ENCODE measurements at places on chromosomes 1 and 21.
A peak's percentile ranks its signal among the peaks of the same experiment; 100 is the strongest.

DNA sequence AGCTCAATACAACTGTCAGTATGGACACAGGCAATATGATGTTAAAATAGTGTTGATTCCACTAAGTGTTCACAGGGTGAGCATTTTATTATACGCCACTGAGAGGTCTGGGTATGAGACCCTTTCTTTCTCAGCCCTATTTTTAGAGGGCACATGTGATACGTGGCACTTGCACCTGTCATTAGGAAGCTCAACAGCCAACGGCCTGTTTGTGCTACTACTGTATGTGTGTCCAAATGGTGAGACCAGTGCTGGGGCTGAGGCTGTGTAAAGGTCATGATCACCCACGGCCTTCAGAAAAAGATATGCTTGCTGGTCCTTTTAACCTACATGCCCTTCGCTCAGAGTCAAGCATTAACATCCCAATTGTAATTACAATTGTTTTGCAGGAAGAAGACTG, 176.2 kb downstream of the DUSP10 start:
- no peak for DNase-seq

- DNase-seq, result no peak
Measured at GRCh38 chr1:246320286-246320685, 186.8 kb downstream of the SMYD3 start.

DNA sequence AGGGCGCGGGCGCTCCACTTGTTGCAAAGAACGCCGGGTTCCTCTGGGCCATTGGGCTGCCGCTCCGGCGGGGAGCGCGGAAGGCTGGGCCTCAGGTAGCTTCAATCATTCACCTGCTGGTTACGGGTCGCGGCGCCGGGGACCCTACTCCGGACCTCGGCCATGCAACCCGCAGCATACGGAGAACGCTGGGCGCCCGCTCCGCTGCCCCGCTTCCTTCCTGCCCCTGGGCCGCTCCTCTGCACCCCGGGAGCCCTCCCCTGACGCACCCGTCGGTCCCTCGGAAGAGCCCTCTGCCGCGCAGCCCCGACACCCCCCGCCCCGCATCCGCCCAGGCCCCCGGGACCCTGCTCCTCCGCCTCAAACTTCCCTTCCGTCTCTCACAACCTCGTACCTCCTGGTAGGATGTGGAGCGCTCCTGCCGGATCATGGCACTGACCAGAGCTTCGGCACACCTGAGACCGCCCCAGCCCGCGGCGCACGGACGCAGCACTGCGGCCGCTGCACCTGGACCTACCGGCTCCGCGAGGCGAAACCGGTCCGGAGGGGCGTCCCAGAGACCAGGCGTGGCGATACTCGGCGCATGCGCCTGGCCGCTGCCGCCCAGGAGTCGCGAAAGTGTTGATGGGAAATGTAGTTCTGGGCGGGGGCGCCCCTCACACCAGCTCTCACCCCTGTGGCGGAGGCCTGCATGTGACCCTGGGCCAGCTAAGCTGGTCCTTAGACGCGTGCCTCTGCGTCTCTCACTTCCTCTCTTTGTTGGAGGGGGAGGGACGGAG, at the start of gene PACC1:
TSS of gene PACC1 (minus strand) at position 559 of the 779 bp plus-strand sequence. CDS start at position 430, 129 bp downstream.
- peak; percentile 72 for DNase-seq

GRCh38 chr1:24903955-24904730, 25.9 kb downstream of the RUNX3 start:
- DNase-seq, result no peak

DNA sequence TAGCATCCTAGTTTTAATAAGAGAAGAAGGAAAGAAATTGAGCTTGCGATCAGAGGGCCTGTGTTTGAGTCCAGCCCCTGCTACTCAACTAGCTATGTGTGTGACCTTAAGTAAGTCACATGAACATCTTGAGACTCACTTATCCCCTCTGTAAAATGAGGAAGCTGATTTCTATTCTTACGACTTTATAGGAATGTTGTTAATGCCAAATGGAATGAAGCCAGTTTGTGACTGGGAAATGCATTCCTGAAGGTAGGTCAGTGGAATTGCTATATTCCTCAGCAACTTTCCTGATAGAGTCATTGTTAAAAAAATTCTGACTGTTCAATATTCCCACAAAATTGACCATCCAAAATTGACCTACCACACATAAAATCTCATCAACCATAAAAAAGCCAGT, 14.9 kb downstream of the FASLG start:
- DNase-seq, result no peak

- no peak for DNase-seq
Measured at GRCh38 chr21:43191971-43192370, 23.2 kb downstream of the CRYAA start.

GRCh38 chr1:186681121-186681520, 898 bp upstream of the PTGS2 start:
- no peak for DNase-seq

GRCh38 chr1:239537795-239538194, 151.4 kb downstream of the CHRM3 start:
- DNase-seq, result no peak

- DNase-seq, result no peak
Measured at GRCh38 chr1:35557118-35557610, at the start of gene KIAA0319L. TSS of gene KIAA0319L (minus strand) at chr1:35557403. CDS start at chr1:35554491, 2,912 bp downstream.

- no peak for DNase-seq
Measured at GRCh38 chr1:164723296-164723798, 164.4 kb downstream of the PBX1 start.

DNA sequence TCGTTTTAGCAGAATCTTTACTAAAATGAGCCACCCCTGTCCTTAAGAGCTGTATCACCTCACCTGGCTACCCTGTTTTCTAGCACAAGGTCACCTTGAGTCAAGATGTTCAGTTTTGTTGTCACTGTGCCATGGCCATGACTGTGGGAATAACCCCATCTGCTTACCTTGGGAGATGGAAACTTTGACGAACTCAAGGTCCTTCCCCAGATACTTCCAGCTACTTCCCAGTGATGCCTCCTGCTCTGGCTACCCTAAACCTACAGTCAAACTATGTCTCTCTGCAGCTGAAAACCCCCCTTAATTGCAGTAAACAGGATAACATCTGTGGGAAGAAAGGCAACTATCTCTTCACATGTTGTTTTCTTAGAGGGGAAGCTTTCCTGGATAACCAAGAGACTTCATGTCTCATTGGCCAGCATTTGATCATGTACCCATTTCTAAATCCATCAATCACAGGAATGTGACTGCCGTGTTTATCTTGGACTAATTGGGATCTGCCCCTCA, 89.5 kb upstream of the C1orf21 start:
- no peak for DNase-seq

GRCh38 chr1:150663321-150663720, 33.6 kb downstream of the GOLPH3L start:
- DNase-seq, result no peak

DNA sequence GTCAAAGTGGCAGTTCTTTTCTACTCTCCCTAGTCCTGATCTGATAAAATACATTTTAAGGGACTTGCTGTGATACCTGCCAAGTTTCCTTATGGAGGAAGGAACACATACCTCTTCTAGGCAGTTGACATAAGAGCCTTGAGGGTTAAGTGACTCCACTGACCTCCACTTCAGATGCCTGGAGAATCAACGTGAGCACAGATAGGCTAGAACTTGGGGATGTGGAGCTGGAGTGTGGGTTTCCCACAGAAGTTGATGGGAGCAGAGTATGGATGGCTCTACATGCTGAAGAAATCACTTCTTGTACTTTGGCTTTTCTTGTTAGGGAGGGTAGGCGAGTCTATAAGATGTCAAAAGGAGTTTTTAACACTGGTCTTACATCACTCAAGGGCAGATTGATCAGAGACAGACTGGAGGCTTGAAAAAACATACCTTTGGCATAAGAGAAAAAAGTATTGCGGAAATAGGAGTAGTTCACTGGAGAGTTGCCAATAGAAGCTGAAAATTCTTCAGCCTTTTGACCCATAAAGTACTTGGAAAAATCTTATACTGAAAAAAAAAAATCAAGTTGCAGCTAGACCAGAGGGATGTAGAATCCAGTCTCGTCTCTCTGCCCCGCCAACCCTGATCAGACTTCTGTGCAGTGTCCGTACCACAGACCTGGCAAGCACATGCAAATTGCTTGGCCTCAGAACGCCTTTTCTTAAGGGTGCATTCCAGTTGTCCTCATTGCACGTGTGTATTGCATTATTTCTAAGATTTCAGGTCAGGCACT, 5.5 kb downstream of the RHOU start:
- DNase-seq, result no peak

DNA sequence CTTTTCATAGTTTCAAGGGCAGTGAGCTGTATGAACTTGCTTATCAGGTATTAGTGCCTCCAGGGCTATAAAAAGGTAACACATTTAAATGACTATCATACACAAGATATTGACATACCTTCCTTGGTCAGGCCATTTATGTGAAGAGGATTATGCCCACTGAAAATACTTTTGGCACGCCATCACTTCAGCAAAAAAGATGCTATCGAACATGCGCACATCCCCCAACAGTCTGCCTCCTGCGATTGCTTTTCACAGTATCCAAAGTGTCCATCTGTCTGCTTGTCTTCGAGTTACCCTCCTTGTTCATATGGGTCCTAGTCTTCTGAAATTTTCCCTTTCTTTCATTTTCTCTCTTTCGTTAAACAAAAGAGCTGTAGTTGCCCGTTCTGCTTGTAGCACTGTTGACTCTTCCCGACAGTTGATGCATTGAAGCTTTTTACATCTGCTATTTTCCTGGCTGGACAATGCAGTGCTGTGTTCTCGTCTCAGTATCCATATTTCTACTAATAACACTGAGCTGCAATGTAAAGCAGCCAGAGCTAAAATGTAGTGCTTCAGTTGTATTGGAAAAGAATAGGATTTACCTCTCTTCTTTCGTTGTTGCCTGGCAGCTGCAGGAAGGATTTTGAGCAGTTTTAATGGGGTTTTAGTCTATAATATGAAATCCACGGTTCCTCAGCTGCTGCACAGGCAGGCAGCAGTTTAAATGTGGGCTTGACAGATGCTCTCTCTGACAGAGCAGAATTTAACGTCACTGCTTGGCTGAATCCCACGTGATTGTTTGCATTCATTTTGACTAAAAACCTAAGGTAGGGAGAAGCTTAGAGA, at the start of gene B3GALT2:
TSS of gene B3GALT2 (minus strand) at position 713 of the 831 bp plus-strand sequence. CDS start 5,051 bp downstream, outside the sequence.
- DNase-seq, result no peak

- DNase-seq, result no peak
Measured at GRCh38 chr21:32073190-32073589, 200.4 kb downstream of the HUNK start.

DNA sequence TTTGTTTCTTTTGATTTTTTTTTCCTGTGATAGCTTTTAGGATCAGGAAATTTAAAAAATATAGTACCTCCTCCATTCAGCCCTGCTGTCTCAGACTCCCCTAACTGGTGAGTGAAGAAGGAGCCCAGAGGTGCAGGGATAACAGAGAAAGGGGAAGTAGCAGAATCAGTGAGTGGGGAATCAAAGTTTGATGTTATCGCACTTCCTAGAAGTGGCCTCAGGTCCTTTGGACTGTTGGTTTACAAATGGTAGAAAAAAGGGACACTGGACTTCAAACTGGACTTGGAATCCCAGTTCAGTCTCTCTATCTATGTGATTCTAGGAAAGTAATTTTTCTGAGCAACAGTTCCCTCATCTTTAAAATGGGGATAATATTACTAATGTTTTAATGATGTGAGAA, 99.5 kb downstream of the FGGY start:
- no peak for DNase-seq

GRCh38 chr1:53697721-53698383, 41.1 kb downstream of the GLIS1 start:
- DNase-seq, result no peak

DNA sequence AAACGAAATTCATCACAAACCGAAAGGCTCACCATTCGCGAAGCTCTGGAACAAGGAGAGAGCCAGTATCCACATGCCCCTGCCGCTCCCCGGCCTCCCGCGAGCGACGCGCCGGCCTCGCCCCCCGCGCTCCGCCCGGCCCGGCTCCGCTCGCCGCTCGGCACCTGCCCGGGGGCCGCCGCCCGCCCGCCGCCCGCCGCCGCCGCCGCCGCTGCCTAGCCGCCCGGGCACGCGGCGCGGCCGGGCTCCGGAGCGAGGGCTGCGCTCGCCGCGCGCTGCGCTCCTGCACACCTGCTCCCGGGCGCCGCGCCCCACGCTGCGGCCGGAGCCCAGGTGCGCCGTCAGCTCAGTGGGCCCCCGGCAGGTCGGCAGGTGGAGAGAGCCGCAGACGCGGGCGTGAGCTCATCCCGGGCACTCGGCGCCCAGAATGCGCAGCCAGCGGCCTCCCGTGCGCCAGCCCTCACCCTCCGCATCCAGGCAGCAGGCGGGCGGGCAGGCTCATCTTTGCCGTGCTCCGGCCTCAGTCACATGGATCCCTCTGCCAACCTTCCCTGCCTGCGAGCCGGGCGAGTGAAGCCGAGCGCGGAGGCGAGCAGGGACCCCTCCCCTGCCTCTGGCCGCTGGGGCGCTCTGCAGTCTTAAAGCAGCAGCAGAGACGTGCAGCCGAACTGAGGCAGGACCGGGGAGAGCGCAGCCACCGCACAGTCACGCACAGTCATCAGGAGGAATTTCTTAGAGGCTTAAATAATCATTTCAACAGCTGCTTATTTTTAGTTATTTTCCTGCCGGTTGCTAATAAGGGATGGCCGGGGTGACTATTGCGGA, at the start of gene DSCAM:
TSS of gene DSCAM (minus strand) at position 572 of the 825 bp plus-strand sequence. CDS start at position 75, 497 bp downstream.
- DNase-seq, result no peak

- DNase-seq, result no peak
Measured at GRCh38 chr1:78665809-78666208, 16.2 kb downstream of the IFI44 start.

DNA sequence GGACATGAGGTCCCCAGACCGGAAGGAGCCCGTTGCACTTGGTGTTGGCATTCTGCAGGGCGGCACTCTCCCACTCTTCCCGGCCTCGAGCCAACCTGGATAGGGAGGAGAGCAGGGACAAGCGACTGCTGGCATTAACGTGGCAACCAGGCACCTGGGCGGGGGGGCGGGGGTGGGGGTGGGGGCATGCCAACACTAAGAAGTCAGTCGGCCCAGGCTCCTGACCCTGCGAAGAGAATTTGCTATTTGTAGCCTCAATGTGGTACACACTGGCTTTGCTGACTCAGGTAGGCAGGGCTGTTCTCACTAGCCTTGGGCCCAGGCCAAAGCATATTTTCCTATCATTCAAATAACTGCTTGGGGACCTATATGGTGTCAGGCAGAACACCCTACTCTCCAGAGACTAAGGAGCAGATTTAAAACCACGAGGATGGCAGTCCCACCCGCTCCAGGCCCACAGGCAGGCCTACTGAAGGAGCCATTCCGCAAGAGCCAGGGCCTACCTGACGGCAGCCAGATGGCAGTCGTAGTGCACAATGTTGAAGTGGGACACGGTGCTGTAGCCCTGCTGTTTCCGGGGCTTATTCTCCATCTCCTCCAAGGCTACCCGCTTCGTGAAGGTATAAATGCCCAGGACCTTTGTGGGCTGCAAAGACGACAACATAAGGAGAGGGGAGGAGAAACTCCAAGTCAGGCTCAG, 123.7 kb downstream of the UBR4 start:
- no peak for DNase-seq

GRCh38 chr21:39007532-39007931, 175.7 kb downstream of the PSMG1 start:
- DNase-seq, result no peak

Measured in stimulated activated CD8-positive, alpha-beta memory T cell treated with anti-CD3 and anti-CD28 coated beads, Interleukin-15, amount 100 ng/mL, for 1 hour (primary cell).